ENCODE measurements at places on chromosomes 5 and 9.

DNA sequence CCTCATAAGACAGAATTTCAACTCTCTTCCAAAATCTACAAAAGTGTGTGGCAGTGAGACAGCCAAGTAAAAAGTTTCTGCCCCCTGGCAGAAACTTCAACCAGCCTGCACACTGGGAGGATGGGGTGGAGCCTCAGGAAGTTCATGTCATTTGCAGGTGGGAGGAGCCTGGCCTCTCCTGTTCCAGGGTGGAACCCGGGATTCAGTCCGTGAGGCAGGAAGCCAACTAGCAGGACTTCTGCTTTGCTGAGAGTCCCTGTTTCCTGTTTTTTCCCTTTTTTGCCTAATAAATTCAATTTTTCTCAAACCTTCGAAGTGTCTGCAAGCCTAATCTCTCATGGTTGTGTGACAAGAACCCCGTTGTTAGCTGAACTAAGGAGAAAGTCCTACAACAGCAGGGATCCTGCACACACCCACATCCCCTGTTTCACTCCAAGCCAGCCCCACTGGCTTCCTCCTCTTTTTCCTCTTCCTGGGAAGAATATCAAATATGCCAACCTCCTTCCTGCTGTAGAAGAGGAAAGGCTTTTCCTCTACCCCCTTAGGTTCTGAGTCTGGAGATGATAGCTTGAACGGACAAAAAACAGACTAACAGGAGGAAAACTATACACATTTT is 69.3 kb downstream of the ALDH7A1 start:
- no peak for DNase-seq

DNA sequence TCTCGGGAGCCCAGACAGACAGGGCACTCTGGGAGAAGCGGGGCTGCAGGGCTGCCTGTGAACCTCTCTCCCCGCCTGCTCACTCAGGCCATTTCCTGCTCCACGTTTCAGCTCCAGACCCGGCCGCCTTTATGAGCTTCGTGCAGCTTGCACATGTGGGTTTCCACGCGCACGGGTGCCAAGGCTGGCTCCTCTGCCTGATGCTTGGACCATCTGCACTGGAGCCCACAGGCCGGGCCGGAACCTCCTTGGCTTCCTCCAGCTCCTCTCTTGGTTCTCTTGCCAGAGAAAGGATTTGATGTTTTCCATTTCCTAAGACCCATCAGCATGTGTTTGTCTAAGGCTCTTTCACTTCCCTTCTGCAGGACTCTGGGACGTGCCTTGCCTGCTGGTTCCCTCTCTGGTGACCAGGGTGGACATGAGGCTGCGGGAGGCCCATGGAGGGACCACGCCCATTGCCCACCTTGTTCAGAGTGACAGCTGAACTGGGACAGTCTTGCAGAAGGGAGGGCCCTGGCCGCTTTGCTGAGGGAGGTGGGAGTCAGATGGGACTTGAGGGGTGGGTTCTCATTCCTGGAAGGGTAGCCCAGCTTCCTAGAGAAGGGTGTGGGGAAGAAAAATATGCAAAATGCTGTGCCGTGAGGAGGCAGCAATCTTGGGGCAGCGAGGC is 23.3 kb upstream of the COL5A1 start:
- no peak for DNase-seq

DNA sequence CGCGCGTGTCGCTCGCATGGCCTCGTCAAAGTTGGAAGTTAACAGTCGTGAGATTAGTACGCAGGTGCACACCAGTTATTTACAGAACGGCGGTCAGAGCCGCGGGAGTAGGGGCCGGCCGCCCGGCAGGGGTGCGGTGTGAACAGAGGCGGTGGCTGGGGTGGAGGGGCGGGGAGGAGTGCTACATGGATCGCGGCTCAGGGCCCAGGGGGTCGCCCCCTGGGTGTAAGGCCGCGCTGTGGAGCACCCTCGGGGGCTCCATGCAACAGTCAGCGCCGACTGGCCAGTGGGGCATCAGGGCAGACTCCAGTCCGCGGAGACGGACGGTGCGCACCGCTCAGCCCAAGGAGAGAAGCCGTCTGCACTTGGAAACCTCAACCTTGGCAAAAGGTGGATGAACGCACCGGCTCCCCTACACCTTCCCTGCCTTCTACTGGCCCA is 60.3 kb downstream of the ZNF354C start:
- no peak for DNase-seq

DNA sequence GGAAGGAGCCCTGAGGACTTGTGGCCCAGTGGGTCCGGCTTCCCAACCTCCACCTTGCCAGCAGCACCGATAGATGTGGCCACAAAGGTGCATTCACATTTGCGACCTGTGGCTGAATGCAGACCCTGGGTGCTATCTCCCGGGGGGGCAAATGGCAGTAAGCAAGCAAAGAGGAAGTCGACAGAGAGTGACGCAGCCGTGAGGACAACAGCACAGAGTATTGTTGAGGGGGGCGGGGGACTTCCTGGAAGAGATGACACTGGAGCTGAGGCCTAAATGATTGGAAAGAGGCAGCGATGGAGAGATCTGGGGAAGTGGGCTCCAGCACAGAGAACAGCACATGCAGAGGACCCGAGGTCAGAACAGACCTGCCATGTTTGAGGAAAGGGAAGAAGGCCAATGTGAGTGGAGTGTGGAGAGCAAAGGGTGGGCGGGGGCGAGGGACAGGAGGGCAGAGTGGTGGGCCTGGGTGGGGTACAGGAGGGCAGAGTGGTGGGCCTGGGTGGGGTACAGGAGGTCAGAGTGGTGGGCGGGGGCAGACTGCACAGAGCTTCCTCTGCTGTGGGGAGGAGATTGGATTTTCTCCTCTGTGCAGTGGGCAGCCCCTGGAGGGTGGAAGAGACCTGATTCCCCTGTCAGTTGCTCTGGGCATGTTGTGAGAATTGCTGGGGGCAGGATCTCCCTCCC is 42.6 kb downstream of the ADAMTS2 start:
- no peak for DNase-seq

- no peak for DNase-seq
Observed at GRCh38 chr5:119179857-119180641, 109.2 kb downstream of the DMXL1 start.

GRCh38 chr5:142669477-142669876 is 16.4 kb downstream of the FGF1 start:
- DNase-seq: no peak

Measured in retinal pigment epithelial cell (primary cell).